ENCODE measurements at places on chromosomes 1 and 21.

DNA sequence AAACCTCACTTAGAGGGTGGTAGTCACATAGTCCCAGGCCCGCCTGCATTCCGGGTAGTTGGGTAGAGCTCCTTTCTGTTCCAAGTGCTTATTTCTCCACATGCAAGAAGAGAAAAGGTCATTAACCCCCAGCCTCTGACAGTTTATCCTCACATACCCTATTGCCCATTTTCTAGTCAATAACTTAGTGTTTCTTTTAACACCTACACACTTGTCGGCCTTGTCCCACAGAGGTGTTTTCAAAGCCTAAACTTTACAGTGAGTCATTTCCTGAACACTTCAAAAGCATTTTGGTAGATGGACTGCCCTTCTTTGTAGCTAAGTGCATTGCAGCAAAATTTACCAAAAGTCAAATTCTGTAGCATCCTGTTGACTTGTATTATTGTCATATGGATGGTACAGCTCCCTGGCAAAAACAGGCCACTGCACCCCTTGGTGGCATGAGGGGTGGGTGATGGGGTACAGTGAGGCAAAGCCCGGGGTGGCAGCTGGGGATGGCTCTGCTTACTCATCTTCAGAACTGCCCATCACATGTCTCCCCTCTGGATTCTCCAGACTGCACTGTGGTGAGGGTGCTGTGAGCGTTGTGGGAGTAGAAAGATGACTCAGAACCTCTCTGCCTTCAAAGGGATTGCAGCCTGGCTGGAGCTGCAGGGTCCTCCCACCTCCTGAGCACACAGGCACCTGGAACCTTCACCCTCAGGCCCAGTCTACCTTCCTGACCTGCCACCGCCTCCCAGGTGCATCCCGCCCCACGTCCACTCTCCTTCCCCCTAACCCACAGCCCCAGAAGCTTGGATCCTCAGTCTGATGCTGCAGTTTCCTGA, 45.8 kb upstream of the DMRTB1 start:
- DNase-seq = peak; percentile 39

DNA sequence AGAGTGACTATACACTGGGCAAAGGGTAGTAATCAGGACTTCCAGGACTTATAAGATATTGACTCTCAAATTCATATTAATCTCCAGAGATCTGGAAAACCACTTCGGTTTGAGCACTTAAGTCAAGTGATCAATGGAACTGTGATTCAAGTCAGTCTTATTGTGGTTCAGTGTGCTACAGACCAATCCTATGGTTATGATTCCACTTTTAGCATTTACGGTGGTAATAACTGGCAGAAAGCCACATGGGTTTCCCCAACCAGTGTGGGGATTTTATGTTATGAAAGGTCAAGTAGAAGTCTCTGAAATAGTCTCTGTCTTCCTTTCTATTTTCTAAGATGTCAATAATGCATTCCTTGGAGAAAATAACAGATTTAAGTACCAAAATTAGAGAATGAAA, 151.3 kb upstream of the NEGR1 start:
- DNase-seq = no peak

DNA sequence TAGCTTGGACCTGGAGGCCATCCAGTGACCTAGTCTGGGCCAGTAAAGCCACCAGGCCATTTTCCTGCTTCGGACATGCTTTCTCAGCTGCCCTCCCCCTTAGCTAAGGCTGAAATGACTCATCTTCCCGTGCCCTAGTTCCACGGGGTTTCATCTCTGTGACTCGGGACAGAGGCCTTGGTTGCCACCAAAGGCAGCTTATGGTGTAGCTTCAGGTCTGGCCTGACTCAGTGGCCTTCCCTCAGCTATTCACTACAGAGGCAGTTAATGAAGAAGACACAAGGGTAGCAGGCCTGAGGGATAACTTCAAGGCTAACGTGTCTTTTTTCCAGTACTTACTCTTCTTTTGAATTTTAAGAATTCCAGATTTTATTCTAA, 82.4 kb downstream of the PBX1 start:
- no peak for DNase-seq

- no peak for DNase-seq
These were observed 70.9 kb upstream of the POU3F1 start for GRCh38 chr1:38117444-38117887.

GRCh38 chr1:43554444-43554992, 23.8 kb downstream of the PTPRF start:
- no peak for DNase-seq

DNA sequence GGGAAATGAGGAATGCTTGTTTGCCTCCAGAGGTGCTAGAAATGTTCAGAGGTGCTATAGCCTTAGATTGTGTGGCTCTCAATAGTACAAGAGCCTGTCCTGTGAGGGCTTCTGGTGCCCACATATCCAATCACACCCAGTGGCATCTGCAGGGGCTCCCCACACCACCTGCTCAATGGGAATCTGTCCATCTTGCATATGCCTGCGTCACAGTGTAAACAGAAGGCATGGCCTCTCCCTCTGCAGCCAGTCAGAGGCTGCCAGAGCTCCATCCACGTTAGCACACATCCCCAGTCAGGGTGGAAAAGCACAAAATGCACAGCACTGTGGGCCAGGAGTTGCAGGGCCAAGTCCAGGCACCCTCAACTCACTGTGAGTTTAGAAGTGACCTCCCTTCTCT, 113.6 kb upstream of the GRIK3 start:
- DNase-seq = no peak

- no peak for DNase-seq
These were observed 8.8 kb downstream of the SMCP start for GRCh38 chr1:152886758-152887409.

GRCh38 chr1:13699510-13699909, 478 bp upstream of the PRDM2 start:
- no peak for DNase-seq

DNA sequence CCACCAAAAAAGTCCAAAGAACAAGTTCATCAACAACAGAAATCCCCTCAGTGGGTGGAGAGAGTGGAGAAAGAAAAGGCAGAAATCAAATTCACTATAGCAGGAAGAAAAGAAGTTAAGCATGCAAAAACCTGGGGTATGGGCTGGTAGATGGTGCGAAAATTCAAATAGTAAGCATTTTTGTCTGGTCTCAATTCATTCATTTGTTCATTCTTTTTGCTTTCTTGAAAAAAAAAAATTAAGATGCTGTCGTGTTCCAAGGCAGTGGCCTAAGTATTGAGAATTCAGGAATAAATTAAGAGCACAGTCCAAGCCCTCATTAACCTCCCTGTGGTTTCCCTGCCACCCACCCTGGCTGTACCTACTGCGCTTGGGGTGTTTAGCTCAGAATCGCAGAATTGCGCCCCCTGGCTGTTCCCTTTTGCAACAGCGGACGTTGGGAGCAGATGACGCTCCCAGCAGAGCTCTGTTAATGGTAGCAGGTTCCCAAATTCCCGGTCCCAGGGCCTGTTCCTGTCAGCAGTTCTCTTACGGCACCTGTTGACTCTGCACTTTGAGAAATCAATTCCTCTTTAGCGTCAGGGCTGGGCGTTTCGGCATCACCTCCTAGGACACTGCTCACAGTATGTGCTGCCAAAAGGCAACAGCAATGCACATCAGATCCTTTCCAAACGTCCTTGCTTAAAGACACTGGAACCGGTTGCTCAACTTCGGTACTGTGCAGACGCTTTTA, 34.0 kb upstream of the SSX2IP start:
- peak; percentile 19 for DNase-seq

- no peak for DNase-seq
These were observed 132.5 kb upstream of the SYT6 start for GRCh38 chr1:114286179-114286578.

- no peak for DNase-seq
These were observed 286.5 kb downstream of the NFIA start for GRCh38 chr1:61368876-61369275.

DNA sequence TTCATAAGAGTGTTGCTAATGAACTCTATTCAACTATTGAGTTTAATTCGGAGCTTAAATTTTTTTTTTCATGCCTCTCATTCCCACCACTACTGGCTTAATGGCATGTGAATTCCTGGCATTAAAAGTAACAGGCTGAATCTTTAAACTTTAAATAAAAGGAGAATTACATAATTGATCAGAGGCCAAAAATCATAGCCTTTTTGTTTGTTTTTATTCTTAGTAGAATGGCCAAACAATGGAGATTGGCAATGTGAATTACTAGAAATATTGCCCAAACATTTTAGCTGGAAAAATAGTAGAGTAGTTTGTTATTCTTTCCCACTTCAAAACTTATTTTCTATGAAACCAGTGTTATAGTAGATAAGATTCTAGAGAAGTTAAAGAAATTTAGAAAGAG, 25.1 kb upstream of the PDC start:
- DNase-seq = no peak

- no peak for DNase-seq
These were observed 7.6 kb upstream of the ENAH start for GRCh38 chr1:225660544-225660946.

DNA sequence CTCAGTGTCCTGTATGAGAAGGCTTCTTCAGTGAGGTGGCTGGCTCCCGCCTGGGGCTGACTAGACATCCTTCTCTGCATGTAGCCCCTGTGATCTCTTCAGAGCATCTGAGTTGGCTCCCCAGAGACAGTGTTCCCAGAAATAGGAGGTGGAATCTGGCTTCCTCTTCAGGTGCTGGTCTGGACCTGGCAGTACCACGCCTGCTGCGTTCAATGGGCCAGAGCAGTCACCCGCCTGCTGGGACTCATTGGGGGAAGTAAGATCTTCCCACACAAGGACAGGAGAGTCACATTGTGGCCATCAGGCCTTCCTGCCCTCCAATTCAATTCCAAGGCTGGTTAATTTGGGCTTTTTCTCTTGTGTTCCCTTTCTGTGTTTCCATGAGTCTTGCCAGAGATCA, 51.0 kb downstream of the ADARB1 start:
- DNase-seq = no peak

DNA sequence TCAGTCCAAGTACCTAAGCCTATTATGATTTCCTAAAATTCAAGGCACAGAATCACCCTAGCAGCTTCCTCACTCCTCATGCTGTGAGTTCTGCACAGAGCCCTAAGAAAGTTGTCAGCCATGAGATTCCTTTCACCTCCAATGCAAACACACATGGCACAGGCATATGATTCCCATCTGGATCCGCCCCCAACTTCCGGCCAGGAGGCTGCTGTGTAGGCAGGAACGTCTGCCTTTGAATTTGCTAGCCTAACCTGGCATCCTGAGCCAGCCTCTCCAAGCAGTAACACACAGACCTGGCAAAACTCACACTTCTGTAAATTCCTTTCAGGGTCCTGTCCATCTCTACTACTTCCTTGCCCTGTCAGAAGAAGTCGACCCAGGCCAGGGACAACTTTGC, 521.1 kb upstream of the BEND5 start:
- DNase-seq = no peak

GRCh38 chr1:1359308-1359663, 931 bp upstream of the MXRA8 start:
- no peak for DNase-seq

DNA sequence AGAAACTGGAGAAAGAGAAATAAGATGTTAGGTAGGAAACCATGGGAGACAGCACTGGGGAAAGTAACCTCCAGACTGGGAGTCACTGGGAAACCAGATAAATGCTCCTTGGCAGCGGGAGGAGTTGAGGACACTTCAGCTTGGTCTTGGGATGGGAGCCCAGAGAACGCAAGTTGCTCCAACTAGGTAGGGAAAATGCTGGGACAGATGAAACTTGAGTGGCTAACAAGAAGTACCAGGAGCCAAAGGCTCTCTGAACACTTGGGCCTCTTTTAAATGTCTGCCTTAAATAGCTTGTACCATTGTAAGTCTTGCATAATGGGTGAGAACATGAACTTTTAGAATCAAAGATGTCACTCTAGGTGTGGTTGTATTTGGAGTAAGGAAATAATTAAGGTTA, 3.0 kb downstream of the NMNAT1 start:
- DNase-seq = no peak

DNA sequence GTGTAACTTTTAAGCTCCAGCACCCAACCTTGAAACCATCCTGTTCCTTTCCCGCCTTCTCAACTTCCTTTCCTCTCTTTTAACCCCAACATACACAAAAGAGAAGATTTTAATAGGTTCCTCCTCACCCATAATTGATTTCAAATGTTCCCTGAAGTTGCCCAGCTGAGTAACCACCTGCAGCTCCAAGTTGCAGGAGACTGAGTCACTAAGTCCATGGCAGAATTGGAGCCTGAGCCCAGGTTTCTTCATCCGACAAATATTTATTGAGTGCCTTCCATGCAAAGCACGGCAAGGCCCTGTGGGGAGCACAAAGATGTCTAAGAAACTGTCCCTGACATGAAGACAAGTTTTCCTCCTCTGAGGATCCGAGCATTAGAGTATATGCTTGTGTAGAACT, 97.7 kb downstream of the PAPPA2 start:
- no peak for DNase-seq

GRCh38 chr1:185636848-185637247, 97.3 kb upstream of the HMCN1 start:
- DNase-seq = no peak

- no peak for DNase-seq
These were observed 130.8 kb downstream of the LACTBL1 start for GRCh38 chr1:22841860-22842281.

DNA sequence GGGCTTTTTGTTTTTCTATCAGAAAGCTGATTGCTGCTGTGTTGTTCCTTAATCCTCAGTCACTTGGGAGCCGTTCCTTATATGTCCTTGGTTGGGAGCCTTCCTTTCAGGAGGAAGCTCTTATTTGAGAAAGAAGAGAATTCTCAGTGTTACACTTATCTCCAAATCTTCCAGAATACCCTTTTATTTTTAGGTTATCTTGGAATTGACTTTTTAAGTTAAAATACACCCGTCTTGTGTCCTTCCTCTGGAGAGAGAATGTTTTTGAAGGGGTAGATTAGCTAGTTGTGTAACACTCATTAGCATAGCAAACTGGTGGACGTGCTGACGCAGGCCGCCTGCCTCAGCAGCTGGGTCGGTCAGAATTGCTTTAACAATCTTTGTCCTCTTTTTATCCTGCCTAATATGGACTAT, 42.1 kb downstream of the LRRC8B start:
- DNase-seq = no peak

DNA sequence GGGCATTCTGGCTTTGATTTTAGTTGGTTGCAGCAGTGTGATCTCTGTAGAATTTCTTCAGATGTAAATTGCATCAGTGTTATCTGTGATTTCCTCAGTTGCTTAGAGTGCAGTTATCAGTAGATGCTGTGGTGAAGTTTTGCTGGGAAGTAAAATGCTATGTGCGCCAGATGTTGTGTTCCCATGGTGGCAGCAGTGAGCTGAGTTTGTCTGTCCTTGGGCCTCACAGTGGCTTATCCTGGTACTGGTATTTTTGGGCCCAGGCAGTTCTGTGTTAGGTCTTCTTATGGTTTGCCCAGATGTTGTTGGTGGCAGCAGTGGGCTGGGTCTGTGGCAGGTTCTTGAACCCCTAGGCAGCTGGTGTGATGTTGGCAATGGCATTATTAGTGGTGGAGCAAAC, 1242.1 kb downstream of the PLA2G4A start:
- no peak for DNase-seq

Measured in stimulated activated CD8-positive, alpha-beta memory T cell treated with anti-CD3 and anti-CD28 coated beads, Interleukin-12 subunit alpha, Interleukin-12 subunit beta, amount 100 ng/mL, for 4 hours (primary cell).